8988T (cell line): ENCODE measurements at places on chromosomes 11 and 22.

GRCh38 chr22:19110064-19110458 is 12.2 kb downstream of the DGCR2 start:
- DNase-seq: no peak

DNA sequence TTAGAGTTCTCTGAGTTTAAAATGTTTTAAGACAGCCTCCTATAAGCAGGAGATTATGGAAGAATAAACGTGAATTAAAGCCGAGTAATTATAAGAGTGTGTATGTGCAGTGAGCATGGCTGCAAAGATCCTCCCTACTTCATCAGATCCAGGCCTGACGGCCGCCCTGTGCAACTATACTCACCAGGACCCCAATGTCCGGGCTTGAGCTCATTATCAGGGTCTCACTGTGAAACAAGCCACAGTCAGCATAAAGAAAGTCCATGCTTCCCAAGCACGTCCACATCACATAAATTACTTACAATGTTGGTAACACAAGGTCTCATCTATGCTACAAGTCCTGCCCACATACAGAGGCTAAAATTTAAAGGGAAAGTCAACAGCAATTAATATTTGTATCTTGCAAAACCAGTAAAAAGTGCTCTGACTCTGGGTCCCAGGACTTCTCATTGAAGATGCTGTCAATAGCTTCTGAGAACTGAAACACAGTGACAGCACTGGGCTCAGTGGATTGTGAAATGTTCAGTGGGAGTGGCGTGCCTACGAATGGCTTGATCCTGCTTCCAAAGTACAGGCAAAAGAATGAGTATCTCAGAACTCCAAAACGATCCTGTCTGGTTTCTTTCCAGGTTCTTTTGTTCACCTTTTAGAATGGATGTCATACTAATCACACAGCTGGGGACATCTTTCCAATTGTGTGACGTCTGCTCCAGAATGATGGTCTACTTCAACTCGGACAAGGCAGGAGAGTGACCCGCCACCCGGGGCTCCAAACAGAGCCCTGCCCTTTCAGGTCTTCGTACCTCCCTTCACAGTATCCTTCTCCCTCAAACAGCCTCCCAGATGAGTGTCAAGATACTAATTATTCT is 72.1 kb upstream of the ARFGAP3 start:
- no peak for DNase-seq

GRCh38 chr11:27357250-27357649 is 5.8 kb downstream of the CCDC34 start:
- DNase-seq: no peak

- DNase-seq: no peak
These were observed 847 bp upstream of the NDUFA6 start for GRCh38 chr22:42091455-42091782.
